ENCODE measurements at places on chromosomes 2 and 18. TPM values are rescaled to one million over a fixed set of nuclear protein-coding genes. Genes with fewer than 3 reads are reported as not detected.

The SEPTIN2 gene
- total RNA-seq: 274 TPM

The RNPEPL1 gene
- total RNA-seq: 57.2 TPM

The MYO1B gene
- 42.1 TPM for total RNA-seq

The TEKT4 gene
- not detected for total RNA-seq

The OR6B3 gene
- total RNA-seq: not detected

The CCBE1 gene
- 9.7 TPM for total RNA-seq

The KCNS3 gene
- 1.2 TPM for total RNA-seq

The MOGAT1 gene
- not detected for total RNA-seq

The SH3RF3 gene
- 0.56 TPM for total RNA-seq

The RAX gene
- not detected for total RNA-seq

The GAD1 gene
- total RNA-seq: 0.39 TPM

The ZNF521 gene
- not detected for total RNA-seq

The MEIS1 gene
- 2.2 TPM for total RNA-seq

The CPLX4 gene
- not detected for total RNA-seq

The LINC00305 gene
- not detected for total RNA-seq

The LRP1B gene
- total RNA-seq: not detected
